ENCODE measurements at places on chromosomes 2 and 18.
A peak's percentile ranks its signal among the peaks of the same experiment; 100 is the strongest.

- DNase-seq: no peak
These were observed 50.8 kb downstream of the GBX2 start for GRCh38 chr2:236117401-236117800.

DNA sequence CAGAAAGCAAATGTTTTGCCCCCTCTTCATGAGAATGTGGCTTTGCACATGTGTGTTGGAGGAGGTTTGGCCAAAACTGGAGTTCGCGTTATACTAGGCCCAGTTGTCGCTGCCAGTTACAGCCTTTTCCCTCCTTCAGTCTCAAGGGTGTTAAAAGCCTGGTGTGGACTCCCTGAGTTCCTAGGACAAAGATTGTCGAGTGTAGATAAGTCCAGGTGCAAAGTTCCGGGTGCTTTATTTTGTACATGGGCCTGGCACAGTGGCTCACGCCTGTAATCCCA, 542 bp upstream of the RNF103 start:
- DNase-seq: no peak

GRCh38 chr2:191184457-191184856, 33.7 kb upstream of the STAT4 start:
- DNase-seq: no peak

DNA sequence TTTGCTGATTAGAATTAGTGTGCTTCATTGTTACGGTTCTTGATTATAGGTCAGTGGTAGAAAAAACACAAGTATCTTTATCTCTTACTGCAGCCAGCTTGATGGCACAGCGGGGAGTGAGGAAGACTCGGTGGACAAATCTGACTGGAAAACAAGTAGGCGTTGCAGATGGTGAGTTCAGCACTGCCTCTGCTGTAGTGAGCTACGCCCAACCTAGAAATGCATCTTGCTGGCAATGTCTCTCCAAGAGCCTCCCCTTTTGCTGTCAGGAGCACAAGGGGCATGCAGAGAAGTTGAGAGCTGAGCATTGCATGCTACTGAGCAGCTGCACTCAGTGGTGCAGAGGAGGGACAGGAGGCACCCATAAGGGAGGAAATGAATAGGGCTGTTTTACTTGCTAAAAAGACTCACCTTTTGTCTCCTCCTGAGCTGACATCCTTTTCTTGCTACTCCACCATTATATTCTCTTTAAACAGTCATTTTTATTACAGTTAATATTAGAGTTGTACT, 977.3 kb upstream of the ACVR2A start:
- no peak for DNase-seq

DNA sequence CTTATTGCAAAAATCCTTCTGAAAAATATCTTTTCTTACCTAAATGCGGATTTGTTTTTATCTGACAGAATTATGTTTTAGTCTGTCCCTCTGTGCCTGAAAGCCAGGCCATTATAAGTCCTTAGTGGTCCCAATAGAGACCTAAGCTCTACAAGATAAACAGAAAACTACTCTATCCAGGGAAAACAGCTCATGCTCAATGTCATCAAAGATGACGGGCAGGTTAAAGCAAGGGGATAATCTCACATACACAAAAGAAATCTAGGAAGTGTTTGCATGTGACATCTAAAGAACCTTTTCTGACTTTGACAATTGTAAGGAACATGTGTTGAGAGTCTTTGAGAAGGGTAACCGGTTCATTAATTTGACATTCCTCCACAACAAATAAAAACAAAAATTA, 741.1 kb upstream of the ID2 start:
- no peak for DNase-seq

DNA sequence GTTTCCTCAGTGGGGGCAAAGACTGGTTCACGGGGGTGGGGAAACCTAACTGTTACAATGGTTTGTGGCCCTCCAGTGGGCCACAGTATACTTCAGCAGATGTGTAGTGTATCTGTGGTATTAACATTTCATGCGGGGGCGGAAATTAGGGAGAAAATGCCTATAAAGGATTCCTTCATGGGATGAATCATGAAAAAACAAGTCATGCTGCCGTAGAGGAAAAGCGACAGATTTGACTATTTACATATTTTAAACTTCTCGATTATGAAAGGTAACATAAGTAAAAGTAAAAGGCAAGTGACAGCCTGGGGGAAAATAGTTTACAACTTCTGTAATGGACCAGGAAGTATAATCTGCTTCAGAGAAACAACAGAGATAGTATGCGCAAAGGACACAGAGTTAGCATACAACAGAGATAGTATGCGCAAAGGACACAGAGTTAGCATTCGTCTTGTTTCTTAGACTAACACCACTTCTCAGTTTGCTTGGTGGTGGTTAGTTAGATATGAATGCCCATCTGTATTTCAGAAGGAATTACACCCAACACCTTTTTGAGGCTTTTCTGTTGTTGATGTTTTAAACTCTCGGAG, 41.1 kb downstream of the MRPS9 start:
- no peak for DNase-seq

GRCh38 chr2:151733771-151734672, at the start of gene NEB:
TSS of gene NEB (minus strand) at chr2:151734476. CDS start at chr2:151733156, 1,320 bp downstream.
- DNase-seq: peak; percentile 35

DNA sequence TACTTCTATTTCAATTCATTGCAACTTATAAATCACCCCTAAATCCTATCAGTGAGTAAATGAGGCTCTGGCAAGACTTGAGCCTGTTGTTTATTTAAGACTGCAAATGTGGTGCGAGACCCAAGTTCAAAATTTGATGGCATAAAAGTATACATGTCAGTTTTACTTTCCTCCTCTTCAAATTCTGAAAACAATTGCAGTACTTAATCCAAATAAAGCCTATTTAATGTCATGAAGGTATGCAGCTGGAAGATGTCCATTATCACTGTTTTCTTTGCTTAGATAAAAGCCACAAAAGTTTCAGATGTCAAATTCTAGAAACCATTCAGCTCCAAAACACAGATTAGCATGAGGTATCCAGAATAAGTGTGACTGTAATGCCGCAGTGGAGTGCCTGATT, 3.3 kb downstream of the APCDD1 start:
- DNase-seq: no peak

DNA sequence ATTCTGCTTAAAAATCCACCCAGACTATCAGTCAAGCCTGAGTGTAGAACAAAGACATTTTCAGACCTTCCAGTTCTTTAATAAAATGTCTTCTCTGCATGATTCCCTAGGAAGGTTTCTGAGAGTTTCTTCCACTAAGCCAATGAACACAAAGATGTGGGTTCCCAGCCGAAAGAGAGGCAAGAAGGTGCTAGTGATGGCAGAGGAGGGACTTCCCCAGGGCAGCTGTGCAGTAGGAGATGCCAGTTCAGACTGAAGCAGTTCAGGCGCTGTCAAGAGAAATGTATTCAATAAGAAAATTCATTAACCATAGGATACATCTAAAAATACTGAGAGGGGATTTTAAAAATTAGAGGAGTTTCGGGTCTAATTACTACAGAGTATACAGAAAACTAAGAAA, 83.3 kb downstream of the RND3 start:
- no peak for DNase-seq

- DNase-seq: no peak
These were observed 1407.4 kb upstream of the ZEB2 start for GRCh38 chr2:145927131-145927950.

GRCh38 chr2:80329491-80329890, 24.9 kb upstream of the LRRTM1 start:
- no peak for DNase-seq

GRCh38 chr2:148519013-148519412, 125.5 kb upstream of the EPC2 start:
- DNase-seq: peak; percentile 61

DNA sequence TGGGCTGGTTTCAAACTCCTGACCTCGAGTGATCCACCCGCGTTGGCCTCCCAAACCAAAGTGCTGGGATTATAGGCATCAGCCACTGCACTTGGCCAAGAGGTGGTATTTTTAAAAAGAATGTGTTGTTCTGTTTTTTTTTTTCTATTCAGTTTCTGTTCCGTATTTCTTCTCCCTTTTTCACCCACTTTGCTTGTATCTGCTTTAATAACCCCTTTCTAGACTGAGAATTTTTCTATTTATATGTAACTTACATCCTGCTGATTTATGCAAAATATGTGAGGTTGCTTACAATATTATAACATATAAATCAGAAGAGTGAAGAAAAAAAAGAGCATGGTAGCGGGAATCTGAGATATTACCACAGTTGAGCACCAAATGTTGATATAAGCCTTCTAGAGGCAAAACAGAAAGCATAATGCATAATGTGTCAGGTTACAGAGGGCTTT, 17.2 kb upstream of the LYPD6B start:
- no peak for DNase-seq

GRCh38 chr2:222569826-222570225, 86.1 kb downstream of the FARSB start:
- no peak for DNase-seq

- DNase-seq: no peak
These were observed 133.4 kb downstream of the DOCK10 start for GRCh38 chr2:224908818-224909217.

- no peak for DNase-seq
These were observed 695.1 kb downstream of the ZEB2 start for GRCh38 chr2:143824791-143825190.

- no peak for DNase-seq
These were observed 24.7 kb downstream of the RAPH1 start for GRCh38 chr2:203510256-203510940.

- no peak for DNase-seq
These were observed 14.7 kb downstream of the DAW1 start for GRCh38 chr2:227886149-227886548.

- no peak for DNase-seq
These were observed 8.7 kb downstream of the FAM178B start for GRCh38 chr2:96977631-96978195.

DNA sequence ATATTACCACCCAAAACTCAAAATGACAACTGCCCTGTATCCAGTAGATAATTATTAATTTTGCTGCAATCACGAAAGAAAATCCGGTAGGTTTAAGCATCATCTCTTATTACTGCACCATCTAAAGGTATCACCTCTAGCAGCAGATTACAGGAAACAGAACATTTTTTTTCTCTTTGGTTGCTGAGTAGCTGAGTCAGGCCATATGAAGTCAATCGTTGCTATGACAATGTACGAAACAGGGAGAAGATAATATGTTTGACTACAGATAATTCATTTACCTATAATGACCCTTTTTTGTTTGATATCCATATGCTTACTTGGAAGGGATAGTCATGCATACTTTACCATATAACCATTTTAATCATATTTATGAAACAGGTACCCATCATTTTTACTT, 831.6 kb upstream of the CHAC2 start:
- no peak for DNase-seq

- no peak for DNase-seq
These were observed 19.4 kb downstream of the CFLAR start for GRCh38 chr2:201135386-201135785.

DNA sequence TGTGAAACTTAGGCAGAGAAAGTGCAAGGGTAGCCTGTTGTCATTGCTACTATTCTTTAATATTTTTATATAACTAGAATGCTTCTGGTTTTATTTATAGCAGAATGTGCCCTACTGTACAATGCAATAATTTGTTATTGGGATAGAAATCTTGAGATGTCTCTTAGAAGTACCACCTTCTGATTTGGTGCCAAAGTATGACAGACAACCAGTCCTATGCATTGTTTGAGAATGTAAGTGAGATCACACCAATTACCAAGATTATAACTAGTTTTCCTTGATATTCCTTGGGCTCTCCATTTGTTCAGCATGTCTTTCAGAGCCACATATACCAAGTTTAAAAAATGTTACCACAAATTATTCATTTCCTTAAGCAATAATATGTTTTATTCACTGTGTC, 399.7 kb downstream of the CPS1 start:
- no peak for DNase-seq
